ENCODE measurements at places on chromosomes 16 and 17. TPM values are rescaled to one million over a fixed set of nuclear protein-coding genes. Genes with fewer than 3 reads are reported as not detected.

The CACNG1 gene
- not detected for total RNA-seq

The MYH11 gene
- 1.7 TPM for total RNA-seq

The CMC2 gene
- 52.8 TPM for total RNA-seq

The CDRT15L2 gene
- not detected for total RNA-seq

The ZFP3 gene
- not detected for total RNA-seq

The AIPL1 gene
- not detected for total RNA-seq

The FLYWCH1 gene
- total RNA-seq = 58.9 TPM

The SDK2 gene
- 11.2 TPM for total RNA-seq

The OTOP2 gene
- not detected for total RNA-seq

The MFAP4 gene
- 3.7 TPM for total RNA-seq

The KRT39 gene
- not detected for total RNA-seq

The APOH gene
- not detected for total RNA-seq

The KCNJ16 gene
- 0.73 TPM for total RNA-seq

- peaks cover 11% of the 10 kb centered on the region for H3K36me3 ChIP-seq
- no peak overlapping the region for H3K27ac ChIP-seq
- H3K4me1 ChIP-seq = peaks cover 12% of the 10 kb centered on the region
- H3K27me3 ChIP-seq = no peaks in the 10 kb centered on the region
- no peak overlapping the region for H3K4me3 ChIP-seq
These were observed 9.4 kb downstream of the CLUH start for GRCh38 chr17:2701996-2702741.

DNA sequence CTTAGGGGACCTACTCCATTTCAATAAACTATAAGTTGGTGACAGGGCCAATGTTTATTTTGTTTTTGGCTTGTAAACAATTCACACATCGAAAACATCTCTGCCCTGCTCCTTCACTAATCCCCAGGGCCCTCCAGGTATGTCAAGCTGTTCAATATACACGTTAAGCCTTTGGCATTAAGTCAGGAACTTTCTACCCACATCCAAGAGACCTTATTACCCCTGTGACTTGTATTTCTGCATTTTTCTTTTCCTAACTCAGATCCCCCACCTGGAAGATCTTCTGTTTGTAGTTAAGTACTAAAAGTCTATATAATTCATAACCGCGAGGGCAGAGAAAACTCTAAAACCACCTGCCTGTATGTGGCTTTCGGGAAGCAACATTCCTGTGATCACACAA lies 106.8 kb upstream of the AXIN2 start:
- DNase-seq = no peak
- H3K36me3 ChIP-seq = no peaks in the 10 kb centered on the region
- H3K4me1 ChIP-seq = no peaks in the 10 kb centered on the region
- H3K27ac ChIP-seq = no peak overlapping the region

DNA sequence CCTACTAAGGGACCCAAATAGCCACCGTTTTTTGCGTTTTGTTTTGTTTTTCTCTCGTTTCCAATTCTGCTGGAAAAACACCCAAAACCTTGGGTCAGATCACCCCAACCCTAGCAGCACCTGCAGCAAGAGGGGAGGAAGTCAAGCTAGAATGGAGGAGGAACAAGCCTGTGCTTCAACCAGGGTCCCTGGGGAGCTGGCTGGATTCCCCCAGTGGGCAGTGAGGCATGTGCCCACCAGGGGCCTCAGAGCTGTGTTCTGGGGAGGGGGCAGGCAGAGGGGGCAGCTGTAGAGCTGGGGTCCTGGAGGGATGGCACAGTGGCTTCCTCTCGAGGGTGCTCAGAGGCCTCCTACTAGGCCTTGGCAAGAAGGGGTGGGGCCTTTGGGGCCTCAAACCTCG lies 6.5 kb downstream of the CD79B start:
- H3K4me1 ChIP-seq = no peaks in the 10 kb centered on the region
- H3K4me3 ChIP-seq = no peak overlapping the region
- no peak overlapping the region for H3K27ac ChIP-seq
- no peak for DNase-seq
- H3K27me3 ChIP-seq = no peaks in the 10 kb centered on the region

- H3K36me3 ChIP-seq = no peaks in the 10 kb centered on the region
- no peak for DNase-seq
These were observed 3.6 kb upstream of the FAM222B start for GRCh38 chr17:28846231-28846630.

- DNase-seq = no peak
- H3K4me1 ChIP-seq = no peaks in the 10 kb centered on the region
- H3K36me3 ChIP-seq = no peaks in the 10 kb centered on the region
- H3K27ac ChIP-seq = no peak overlapping the region
- no peaks in the 10 kb centered on the region for H3K27me3 ChIP-seq
These were observed 8.6 kb upstream of the NUDT16L1 start for GRCh38 chr16:4684763-4685162.

GRCh38 chr16:49556249-49556605 lies 182.6 kb downstream of the C16orf78 start:
- H3K36me3 ChIP-seq = no peaks in the 10 kb centered on the region
- peaks cover 3% of the 10 kb centered on the region for H3K27me3 ChIP-seq
- no peak overlapping the region for H3K4me3 ChIP-seq
- no peak for DNase-seq
- H3K4me1 ChIP-seq = peaks cover 6% of the 10 kb centered on the region

GRCh38 chr16:55643161-55643970 lies 12.4 kb upstream of the SLC6A2 start:
- H3K27ac ChIP-seq = no peak overlapping the region
- H3K4me3 ChIP-seq = no peak overlapping the region
- peaks cover 2% of the 10 kb centered on the region for H3K27me3 ChIP-seq
- no peak for DNase-seq
- H3K4me1 ChIP-seq = no peaks in the 10 kb centered on the region

- no peaks in the 10 kb centered on the region for H3K36me3 ChIP-seq
- H3K4me1 ChIP-seq = no peaks in the 10 kb centered on the region
- H3K27me3 ChIP-seq = no peaks in the 10 kb centered on the region
- H3K27ac ChIP-seq = no peak overlapping the region
These were observed 68.1 kb downstream of the GSG1L start for GRCh38 chr16:27995378-27995777.

GRCh38 chr17:81093619-81094508 lies 58.9 kb downstream of the BAIAP2 start:
- no peaks in the 10 kb centered on the region for H3K27me3 ChIP-seq
- no peaks in the 10 kb centered on the region for H3K36me3 ChIP-seq
- no peak for DNase-seq
- peaks cover 46% of the 10 kb centered on the region for H3K4me1 ChIP-seq

GRCh38 chr17:9336817-9337216 lies 238.8 kb downstream of the STX8 start:
- no peaks in the 10 kb centered on the region for H3K27me3 ChIP-seq
- no peaks in the 10 kb centered on the region for H3K36me3 ChIP-seq
- no peak overlapping the region for H3K4me3 ChIP-seq
- H3K4me1 ChIP-seq = peaks cover 6% of the 10 kb centered on the region

GRCh38 chr16:3122926-3123570 lies 10.7 kb downstream of the ZNF205 start:
- H3K27ac ChIP-seq = no peak overlapping the region
- DNase-seq = no peak
- H3K4me1 ChIP-seq = peaks cover 5% of the 10 kb centered on the region
- peaks cover 5% of the 10 kb centered on the region for H3K36me3 ChIP-seq
- no peak overlapping the region for H3K4me3 ChIP-seq
- H3K27me3 ChIP-seq = no peaks in the 10 kb centered on the region

DNA sequence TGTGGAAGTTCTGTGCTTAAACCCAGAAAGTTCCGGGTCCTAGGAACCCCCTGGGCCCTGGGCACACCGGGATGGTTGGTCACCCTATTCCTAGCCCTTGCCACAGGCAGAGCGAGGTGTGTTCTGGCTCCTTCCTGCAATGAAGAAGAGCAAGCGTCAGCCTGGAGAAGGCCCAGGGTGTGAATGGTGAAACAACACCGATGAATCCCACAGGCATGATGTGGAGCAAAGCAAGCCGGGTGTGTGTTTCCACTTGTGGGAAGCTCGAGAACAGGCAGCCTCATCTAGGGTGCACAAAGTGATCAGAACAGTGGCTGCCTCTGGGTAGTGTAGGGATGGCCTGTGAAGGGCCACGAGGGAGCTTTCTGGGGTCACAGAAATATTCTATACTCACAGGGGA lies 13.8 kb downstream of the KCNG4 start:
- H3K27ac ChIP-seq = no peak overlapping the region
- H3K36me3 ChIP-seq = no peaks in the 10 kb centered on the region
- no peak for DNase-seq
- H3K4me1 ChIP-seq = peaks cover 22% of the 10 kb centered on the region
- H3K27me3 ChIP-seq = no peaks in the 10 kb centered on the region

GRCh38 chr16:56910654-56911539 lies 21.0 kb upstream of the HERPUD1 start:
- H3K27me3 ChIP-seq = no peaks in the 10 kb centered on the region
- H3K4me3 ChIP-seq = no peak overlapping the region
- peaks cover 38% of the 10 kb centered on the region for H3K4me1 ChIP-seq
- H3K36me3 ChIP-seq = no peaks in the 10 kb centered on the region
- peak overlapping the region; percentile 74 for H3K27ac ChIP-seq

GRCh38 chr16:19366391-19366790 lies 51.3 kb upstream of the TMC5 start:
- H3K4me1 ChIP-seq = no peaks in the 10 kb centered on the region
- H3K4me3 ChIP-seq = no peak overlapping the region
- no peak overlapping the region for H3K27ac ChIP-seq
- peaks cover 3% of the 10 kb centered on the region for H3K27me3 ChIP-seq

DNA sequence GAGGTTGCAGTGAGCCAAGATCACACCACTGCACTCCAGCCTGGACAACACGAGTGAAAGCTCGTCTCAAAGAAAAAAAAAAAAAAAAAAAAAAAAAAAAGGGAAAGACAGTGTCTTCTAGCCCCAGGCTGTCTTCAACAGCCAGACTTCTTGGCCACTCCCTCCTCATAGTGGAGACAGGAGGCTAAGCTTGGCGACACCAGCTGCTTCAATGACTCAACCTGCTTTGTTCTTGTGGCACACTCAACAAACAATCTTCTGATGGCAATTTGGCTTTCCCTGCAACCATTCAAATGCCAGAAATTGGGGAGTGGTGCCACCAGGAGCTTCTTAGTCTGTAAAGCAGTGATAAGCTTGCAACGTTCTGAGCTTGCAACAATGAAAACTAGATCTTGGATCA lies 290.4 kb upstream of the DYNLRB2 start:
- H3K36me3 ChIP-seq = no peaks in the 10 kb centered on the region
- no peak for DNase-seq
- no peaks in the 10 kb centered on the region for H3K4me1 ChIP-seq
- H3K27me3 ChIP-seq = no peaks in the 10 kb centered on the region
- H3K27ac ChIP-seq = no peak overlapping the region

- H3K27ac ChIP-seq = no peak overlapping the region
- DNase-seq = no peak
- peaks cover 32% of the 10 kb centered on the region for H3K4me1 ChIP-seq
- no peak overlapping the region for H3K4me3 ChIP-seq
These were observed 3.0 kb downstream of the CDT1 start for GRCh38 chr16:88806491-88807111.

DNA sequence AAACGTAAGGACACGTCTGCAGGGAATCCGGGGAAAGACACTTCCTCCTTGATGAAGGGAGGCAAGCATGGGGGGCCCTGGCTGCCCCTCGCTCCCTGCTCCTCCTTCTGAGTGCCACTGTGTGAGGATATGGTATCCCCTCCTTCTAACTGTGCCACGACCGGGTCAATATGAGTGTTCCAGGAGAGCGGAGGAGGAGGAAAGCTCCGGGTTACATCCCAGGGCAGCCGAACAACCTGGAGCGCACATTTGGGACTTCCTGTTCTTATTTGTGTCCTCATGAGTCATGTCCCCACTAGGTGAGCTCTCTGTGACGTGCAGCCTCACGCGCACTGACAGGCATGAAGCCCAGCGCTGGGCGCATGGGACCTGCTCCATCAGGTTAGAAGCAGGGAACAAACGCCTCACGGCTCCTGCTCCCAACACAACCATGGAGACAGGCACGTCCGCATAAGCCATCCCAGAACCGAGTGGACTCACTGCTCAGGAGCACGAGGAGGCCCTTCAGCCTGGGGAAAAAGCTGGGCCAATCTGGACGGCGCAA lies 92.9 kb upstream of the DNAH17 start:
- H3K36me3 ChIP-seq = no peaks in the 10 kb centered on the region
- no peak overlapping the region for H3K27ac ChIP-seq
- no peak for DNase-seq
- H3K4me1 ChIP-seq = peaks cover 4% of the 10 kb centered on the region

GRCh38 chr17:66849032-66849655 lies 14.2 kb downstream of the CACNG5 start:
- H3K36me3 ChIP-seq = no peaks in the 10 kb centered on the region
- DNase-seq = no peak
- H3K4me1 ChIP-seq = no peaks in the 10 kb centered on the region
- H3K27me3 ChIP-seq = no peaks in the 10 kb centered on the region
- H3K27ac ChIP-seq = no peak overlapping the region
